GM13977 (cell line): ENCODE measurements at places on chromosomes 11 and 22.

DNA sequence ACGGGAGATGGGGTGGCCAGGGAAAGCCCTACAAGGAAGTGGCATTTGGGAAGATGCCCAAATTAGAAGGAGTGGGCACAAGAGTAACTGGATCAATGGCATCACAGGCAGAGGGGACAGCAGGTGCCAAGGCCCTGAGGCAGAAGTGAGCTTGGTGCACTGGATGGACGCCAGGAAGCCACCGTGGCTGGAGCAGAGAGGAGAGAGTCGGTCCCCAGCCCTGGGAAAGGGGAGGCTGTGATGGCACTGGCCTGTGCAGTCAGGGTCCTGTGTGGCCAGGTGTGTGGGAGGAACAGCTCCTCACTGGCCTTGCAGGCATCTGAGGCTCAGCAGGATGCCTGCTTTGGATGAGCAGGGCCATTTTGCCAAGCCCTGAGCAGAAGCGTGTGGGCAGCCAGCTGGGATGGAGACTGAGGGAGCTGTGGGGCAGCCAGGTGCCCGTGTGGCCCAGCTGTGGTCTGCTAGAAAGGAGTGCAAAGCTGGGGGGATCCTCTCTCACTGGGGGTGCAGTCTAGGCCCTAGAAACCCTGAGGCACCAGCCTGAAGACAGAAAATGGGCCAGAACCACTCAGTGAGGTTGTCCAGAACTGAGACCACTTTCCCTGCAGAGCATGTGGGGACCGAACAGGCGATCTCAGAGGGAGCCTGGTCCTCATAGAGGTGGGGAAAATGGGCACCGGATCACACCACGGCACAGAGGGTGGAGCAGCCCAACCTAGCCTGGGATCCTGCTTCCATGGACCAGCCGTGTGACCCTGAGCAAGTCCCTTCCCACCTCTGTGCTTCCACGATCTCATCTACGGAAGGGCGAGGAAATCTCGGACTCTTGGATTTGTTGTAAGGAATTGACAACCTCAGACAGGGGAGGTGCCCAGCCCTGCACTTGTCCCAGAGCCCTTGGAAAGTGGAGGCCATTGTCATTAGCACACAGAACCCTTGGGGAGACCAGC, 78.6 kb upstream of the RTL6 start:
- no peak for DNase-seq

GRCh38 chr11:100872951-100873740, 186.1 kb downstream of the ARHGAP42 start:
- DNase-seq: no peak

- no peak for DNase-seq
Observed at GRCh38 chr11:64244966-64245365, 1.8 kb downstream of the PPP1R14B start.

GRCh38 chr11:123905826-123906225, 3.9 kb downstream of the OR8D4 start:
- DNase-seq: no peak

DNA sequence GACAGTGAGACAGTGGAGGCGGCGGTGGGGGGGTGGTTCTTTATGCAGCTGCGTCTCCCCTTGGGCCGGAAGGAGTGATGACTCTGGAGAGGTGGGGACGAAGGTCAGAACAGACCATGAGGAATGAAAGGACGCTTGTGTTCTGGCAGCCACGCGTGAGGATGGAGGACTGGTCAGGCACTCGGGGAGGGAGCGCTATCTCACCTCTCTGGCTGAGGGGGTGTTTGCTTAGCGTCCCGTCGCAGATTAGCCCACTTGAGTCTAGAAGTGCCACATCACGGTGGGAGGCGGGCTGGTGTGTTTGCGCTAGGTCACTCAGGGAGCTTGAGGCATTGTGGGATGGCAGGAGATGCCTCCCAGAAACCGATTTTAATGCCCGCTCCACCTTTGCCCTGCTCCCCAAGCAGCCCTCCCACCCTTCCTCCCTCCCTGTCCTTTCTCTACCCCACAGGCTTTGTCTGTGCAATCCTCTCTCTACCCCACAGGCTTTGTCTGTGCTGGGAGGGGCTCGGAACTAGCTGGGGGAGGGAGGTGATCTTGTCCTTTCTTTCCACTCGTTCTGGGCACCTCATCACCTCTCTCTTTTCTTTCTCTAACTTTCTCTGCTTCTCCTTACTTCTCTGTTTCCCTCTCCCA, 97.8 kb downstream of the PKNOX2 start:
- no peak for DNase-seq

DNA sequence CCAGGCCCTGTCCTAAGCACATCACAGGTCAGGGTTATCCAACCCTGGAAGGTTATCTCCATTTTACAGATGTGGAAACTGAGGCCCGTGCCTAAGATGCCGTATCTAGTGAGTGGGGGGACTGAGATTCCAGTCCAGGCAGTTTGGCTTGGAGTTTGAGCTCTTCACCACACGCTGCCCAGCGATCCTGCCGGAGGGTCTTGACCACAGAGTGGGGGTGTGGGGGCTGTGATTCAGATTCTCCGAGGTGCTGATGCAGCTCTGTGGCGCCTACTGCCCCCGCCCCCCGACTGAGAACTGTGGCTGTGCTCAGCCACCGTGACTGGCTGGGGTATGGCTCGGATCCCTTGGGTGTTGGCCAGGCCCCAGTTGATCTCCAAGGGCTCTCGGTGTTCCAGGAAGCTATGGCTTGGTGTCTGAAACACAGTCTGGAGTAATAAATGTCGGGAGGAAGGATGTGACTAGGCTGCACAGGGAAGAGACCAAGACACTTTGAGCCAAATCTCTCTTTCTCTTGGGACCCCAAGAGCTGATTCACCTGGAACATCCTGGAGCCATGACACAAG, 60.6 kb upstream of the RASD2 start:
- DNase-seq: no peak

DNA sequence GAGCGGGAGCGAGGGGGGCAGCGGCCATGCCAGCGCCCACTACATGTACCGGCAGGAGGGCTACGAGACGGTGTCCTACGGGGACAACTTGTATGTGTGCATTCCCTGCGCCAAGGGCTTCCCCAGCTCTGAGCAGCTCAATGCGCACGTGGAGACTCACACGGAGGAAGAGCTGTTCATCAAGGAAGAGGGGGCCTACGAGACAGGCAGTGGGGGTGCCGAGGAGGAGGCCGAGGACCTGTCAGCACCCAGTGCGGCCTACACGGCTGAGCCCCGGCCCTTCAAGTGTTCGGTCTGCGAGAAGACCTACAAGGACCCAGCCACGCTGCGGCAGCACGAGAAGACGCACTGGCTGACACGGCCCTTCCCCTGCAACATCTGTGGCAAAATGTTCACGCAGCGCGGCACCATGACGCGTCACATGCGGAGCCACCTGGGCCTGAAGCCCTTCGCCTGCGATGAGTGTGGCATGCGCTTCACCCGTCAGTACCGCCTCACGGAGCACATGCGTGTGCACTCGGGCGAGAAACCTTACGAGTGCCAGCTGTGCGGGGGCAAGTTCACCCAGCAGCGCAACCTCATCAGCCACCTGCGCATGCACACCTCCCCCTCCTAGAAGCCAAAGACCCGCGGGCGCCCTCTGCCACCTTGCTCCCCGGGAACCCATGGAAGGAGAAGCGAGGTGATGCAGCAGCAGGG, 20.9 kb upstream of the TMEM191C start:
- no peak for DNase-seq

DNA sequence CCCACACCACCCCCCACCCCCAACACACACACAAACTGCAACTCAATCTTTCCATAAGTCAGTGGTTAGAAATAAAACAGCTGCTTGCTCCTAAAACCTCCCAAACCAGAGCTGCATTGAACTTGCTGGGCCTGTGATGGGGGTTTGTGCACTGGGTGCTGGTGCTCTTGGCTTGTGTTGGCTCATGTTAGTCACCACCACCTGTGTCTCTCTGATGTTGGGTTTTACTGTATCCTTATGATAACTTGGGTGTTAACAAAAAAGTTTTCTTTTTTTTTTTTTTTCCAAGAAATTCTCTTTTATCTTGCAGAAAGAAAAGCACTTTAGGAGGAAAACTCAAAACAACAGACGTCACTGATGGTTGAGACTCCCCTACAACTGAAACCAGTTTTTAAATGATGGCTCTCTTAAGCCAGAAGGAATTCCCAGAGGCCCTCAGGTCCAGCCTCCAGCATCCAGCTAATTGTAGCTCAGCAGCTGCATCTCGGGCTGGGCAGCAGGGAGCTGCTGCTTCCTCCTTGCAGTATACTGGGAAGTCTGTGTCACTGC, 79.9 kb upstream of the DRD2 start:
- DNase-seq: no peak

DNA sequence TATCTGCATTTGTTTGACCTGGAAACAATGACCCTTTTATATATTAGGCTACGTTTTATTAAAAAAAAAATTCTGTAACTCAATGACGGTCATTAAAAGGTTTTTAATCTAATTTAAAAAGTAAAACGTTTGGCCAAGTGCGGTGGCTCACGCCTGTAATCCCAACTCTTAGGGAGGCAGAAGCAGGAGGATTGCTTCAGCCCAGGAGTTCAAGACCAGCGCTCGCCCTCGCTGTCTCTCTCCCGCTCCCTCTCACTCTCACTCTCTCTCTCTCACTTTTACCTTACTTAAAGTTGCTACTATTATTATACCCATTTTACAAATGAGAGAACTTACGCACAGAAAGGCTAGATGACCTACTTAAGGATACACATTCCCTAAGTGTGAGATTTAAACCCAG, 814 bp upstream of the NARS2 start:
- no peak for DNase-seq

GRCh38 chr22:23745791-23746190, 5.1 kb downstream of the ZNF70 start:
- DNase-seq: no peak

DNA sequence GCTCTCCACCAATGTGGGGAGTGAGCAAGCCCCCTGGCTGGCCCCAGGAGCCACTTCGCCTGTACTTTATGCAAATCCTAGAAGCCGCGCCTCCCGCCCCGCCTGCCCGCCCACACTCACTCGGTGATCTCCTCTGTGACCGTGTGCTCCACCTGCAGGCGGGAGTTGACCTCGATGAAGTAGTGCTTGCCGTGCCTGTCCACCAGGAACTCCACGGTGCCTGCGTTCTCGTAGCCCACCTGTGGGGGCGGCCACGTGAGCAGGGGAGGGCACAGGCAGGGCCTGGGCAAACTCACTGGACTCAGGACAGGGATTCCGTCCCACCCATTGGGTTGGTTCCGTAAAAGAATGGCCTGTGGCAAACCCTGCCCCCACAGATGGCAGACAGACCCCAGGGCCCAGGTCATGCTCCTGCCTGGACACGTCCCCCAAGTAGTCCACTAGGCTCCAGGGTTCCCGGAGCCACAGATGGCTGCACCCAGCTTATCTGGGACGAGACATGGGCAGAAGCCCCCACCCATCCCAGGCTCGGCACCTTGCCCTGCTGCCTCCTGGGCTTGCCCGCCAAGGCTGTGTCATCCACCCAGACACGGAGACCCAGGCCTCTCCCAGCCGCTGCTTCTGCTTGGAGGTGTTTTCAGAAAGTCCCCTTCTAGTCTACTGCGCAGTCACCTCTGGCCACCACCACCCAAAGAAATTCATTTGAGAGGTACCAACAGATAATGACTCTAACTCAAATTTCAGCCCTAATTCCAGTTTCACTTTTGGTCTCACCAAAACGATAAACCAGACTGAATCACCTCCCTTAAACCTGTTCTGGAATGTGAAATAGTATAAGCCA, 12.1 kb downstream of the LRFN4 start:
- DNase-seq: peak; percentile 95

DNA sequence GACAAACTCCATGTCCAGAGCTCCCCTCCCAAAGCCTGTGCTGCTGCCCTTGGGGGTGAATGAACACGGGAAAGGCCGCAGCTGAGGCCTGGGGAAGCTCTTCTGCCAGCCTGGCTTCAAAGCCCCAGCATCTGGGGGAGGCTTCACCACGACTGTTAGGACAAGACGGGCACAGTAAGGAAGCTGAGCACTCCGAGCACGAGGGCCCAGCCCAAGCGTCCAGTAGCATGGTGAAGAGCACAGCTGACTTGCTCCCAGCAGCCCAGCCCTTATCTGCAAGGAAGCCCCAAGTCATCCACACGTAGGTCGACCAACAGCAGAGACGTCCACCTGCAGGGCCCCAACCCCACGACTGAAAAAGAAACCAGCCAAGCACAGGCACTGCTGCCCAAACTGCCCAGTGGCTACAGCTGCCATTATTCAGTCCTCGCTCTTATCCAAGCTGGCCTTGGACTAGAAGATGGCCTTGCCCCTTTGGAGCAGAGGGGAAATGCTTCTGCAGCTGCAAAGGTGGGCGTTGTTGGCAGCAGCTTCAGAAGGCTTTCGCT, 62.5 kb downstream of the SHANK2 start:
- DNase-seq: no peak

DNA sequence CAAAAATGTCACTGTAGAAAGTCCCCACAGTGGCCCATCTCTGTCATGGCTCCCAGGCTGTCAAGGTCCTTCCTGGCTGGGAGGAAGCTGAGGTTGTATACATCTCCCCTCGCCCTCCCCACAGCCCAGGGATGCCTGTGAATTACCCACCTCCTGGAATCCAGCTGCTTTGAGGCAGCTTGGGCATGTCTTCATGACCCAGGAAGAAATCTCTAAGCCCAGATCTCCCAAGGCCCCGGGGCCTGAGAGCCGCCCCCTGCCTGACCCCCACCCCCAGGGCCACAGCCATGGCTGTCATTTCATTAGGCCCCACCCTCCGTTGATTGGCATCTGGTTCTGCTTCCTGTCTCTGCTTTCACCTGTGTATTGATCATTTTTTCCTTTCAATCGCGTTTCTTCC, 207.5 kb downstream of the TBC1D22A start:
- DNase-seq: no peak

- no peak for DNase-seq
Observed at GRCh38 chr11:32224580-32224979, 133.7 kb downstream of the RCN1 start.

GRCh38 chr22:24181088-24181995, at the start of gene SUSD2:
Gene SUSD2, plus strand, starts transcription at chr22:24181487. Its CDS starts 33 bp downstream, at chr22:24181520.
- DNase-seq: no peak

- peak; percentile 78 for DNase-seq
Observed at GRCh38 chr11:119509969-119510401, 87.0 kb upstream of the THY1 start.

GRCh38 chr22:50481440-50482106, at the start of gene ADM2:
Gene ADM2, plus strand, starts transcription at chr22:50481543. Its CDS starts 305 bp downstream, at chr22:50481848.
- DNase-seq: peak; percentile 82

DNA sequence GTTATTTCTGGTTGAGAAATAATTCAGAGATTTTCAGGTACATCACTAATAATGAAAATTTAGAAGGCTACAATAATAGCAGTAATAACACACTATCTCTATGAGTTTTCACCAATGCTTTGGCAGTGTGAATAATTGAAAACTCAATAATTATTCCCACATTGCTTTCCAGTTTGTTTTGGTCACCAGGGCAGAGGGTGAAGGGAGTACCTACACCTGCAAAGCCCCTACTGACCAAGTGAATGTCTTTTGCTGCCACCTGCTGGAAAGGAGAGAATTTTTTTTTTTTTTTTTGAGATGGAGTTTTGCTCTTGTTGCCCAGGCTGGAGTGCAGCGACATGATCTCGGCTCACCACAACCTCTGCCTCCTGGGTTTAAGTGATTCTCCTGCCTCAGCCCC, 3.2 kb downstream of the NELL1 start:
- no peak for DNase-seq

DNA sequence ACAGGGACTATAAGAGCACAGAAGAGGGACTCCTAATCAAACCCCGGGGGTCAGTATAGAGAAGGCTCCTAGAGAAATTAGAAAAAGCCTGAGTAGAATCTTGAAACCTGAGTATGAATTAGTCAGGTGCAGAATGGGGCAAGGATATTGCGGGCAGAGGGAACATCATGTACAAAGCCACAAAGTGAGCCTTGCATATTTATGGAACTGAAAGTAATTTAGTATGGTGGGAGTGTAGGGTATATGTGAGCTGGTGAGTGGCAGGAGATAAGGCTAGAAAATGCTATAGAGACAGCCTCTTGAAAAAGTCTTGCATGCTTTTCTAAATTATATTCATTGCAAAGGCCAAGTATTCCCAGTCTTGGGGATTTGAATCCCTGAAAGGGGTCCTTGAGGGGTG, 93.7 kb downstream of the STIM1 start:
- DNase-seq: peak; percentile 20
